ENCODE measurements at places on chromosomes 11 and 22.

DNA sequence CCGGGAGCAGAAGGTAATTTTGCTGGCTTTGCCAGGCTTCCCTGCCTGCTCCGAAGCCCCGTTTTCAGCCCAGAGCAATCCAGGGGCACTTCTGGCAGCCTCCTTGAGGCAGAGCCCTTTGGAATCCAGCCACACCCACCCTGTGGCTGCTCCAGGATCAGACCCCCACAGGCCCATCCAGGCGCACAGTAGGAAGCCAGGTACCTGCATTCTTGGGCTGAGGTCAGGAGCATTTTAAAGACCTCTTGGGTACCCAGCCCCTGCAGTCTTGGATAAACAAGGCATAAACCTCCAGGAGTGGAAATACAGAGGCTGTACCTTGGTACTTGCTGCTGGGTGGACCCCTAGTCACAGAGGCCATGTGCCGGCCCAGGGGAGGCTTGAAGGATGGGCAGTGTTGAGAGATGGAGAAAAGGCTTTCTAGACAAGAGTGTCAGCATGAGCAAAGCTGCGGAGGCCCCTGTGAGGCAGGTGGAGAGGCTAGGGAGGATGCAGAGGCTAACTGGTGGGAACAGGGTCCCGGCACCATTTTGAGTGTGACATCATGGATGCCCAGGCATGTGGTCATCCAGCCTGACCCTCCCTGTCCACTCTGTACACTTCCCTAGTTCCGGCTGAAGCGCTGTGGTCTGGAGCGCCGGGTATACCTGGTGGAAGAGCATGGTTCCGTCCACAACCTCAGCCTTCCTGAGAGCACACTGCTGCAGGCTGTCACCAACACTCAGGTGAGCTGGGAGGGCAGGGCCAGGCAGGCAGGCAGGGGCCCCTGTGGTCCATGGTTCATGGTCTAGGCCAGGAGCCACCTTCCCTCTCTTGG is 3.9 kb downstream of the MUS81 start:
- DNase-seq: no peak

- no peak for DNase-seq
These were observed 87.2 kb upstream of the CADM1 start for GRCh38 chr11:115591380-115591779.

DNA sequence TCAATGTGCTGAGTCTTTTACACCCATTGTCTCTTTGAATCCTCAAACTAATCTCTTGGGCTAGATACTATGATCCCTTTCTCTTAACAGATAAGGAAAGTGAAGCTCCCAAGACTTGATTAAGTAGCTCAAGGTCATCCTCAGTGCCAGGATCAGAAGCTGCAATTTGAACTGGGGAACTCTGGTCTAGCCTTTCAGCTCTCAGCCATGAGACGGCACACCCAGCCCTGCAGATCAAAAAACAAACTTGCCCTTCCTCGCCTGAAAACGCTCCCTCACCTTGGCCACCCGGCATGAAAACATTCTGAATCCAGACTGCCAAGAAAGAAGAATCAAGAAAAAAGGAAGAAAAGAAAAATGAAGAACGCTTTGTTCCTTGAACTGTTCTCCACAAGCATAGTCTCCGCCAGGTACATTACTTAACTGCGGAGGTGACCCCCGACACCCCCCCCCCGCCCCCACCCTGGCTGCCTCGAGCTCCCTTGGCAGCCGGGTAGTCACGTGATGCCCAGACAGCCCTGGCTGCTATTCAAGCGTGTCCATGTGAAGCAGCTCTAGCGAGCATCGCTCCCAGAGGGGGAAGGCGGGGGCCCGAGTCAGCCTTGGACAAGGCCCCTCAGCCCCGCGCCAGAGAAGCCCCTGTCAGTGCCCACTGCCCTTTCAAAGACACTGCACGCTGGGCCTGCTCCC is 451.2 kb downstream of the MIAT start:
- DNase-seq: no peak

DNA sequence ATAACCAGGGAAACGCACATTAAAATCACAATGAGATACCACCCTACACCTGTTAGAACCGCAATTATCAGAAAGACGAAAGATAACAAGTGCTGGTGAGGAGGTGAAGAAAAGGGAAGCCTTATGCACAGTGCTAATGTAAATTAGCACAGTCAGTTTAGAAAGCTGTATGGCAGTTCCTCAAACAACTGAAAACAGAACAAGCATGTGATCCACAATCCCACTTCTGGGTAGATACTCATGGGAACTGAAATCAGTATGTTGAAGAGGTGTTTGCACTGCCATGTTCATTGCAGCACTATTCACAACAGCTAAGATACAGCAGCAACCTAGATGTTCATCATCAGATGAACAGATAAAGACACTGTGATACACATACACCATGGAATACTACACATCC is 75.0 kb upstream of the CCND1 start:
- no peak for DNase-seq

DNA sequence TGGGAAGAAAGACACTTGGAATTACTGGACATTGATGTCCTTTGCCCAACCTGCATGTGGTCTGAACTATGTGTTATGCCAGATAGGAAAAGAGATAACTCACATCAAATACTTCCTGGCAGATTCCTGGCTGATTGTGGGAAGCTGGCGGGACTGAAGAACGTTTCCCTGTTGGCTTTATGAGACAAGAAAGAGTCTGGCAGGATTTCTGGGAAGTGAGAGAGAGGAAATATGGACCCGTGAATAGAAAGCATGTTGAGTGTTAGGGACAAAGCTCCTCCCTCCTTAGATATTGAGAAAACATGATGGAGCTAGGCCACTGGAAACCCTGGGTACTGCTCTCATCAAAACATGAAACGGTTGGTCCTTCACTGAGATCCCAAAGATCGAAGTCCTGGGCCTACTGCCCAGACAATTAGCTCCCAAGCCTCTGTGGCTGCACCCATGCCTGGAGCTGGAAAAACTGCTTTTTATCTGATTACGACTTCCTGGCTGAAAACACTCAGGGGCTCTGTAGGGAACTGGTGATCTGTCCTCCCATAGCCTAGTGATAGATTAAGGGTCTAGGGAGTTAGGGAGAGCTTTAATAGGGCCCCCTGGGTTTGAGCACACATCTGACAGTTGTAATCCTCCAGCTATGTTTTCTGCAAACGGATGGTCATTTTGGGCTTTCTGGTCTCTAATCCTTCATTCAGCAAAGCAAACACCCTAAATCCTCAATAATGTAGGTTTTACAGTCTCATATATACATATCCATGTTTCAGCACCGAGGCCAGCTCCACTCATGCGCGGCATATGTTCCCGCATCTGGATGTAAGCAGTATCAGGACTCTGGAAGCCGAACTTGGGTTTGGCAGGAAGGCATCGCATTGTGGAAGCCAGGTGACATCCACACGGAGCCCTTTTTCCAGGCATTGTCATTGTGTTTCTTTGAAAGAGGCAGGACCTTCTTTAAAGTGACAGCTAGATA is 6.1 kb upstream of the B3GAT1 start:
- no peak for DNase-seq

- no peak for DNase-seq
These were observed 179.7 kb upstream of the MTNR1B start for GRCh38 chr11:92789761-92790160.

Data from AG09319 (cell line).